Stimulated activated CD4-positive, alpha-beta T cell treated with anti-CD3 and anti-CD28 coated beads, Interleukin-12 subunit alpha, Interleukin-12 subunit beta, amount 100 ng/mL, for 4 hours (primary cell): ENCODE measurements at places on chromosomes 1 and 21.

DNA sequence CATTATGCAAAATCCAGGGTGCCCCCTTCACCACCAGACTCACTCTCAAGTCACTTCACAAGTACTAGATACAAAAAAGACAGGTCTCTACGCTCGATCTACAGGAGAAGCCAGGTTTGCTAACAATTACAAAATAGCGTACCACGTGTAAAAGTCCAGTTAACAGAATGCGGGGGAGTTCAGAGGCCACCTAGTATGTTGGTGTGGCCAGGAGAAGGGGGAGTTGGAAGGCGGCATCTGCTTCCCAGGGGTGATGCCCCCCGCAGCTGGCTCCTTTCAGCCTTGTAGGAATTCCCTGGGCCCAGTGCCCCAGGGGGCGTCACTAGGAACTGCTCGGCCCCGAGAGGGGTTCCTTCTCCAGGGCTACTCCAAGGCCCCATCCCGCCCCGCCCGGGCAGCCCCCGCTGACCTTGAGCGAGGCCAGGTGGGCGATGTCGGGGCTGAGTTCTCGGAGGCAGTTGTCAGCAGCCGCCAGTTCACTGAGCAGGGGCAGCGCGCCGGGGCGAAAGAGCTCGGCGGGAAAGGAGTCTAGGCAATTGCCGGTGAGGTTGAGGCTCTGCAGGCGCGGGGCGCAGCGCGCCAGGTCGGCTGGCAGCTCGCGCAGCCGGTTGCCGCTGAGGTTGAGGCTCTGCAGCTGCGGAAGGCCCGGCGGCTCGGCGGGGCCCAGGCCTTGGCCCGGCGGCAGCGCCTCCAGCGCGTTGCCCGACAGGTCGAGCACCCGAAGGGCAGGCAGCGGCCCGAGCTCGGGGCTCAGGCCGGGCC is 664 bp downstream of the LRRC47 start:
- no peak for DNase-seq

- DNase-seq, result no peak
These were observed 347.4 kb downstream of the SIPA1L2 start for GRCh38 chr1:232282498-232282897.

- peak; percentile 13 for DNase-seq
These were observed 326 bp downstream of the BRWD1 start for GRCh38 chr21:39313042-39313570.

- DNase-seq, result no peak
These were observed 12.5 kb downstream of the GPR137B start for GRCh38 chr1:236154671-236155398.

GRCh38 chr1:92934395-92935378 is 26.6 kb downstream of the DIPK1A start:
- no peak for DNase-seq

DNA sequence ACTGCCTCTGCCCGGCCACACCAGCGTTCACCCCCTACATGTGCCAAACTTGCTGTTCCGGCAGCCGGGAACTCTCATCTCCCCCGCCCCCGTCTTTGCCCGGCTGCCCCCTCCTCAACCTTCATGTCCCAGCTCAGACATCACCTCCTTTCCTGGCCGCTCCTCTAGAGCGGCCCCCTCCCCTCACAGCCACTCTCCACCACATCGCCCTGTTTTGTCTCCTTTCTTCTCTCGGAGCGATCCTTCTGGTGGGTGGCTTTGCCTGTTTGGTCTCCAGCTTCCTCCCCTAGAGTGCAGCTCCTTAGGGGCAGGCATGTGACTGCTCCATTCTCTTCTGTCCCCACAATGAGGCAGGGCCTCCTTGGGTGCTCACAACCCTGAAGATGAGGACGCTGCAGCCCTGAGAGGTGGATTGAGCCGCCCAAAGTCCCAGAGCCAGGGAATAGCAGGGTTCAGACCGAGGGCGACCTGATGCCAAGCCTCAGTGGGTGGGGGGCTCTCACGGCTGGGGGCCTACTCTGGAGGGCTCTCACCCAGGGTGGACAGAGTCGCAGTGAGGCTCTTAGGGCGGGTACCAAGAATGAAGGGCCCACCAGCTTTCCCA is 44.9 kb upstream of the ECE1 start:
- DNase-seq, result no peak

- no peak for DNase-seq
These were observed 593 bp upstream of the CD53 start for GRCh38 chr1:110872366-110872744.

DNA sequence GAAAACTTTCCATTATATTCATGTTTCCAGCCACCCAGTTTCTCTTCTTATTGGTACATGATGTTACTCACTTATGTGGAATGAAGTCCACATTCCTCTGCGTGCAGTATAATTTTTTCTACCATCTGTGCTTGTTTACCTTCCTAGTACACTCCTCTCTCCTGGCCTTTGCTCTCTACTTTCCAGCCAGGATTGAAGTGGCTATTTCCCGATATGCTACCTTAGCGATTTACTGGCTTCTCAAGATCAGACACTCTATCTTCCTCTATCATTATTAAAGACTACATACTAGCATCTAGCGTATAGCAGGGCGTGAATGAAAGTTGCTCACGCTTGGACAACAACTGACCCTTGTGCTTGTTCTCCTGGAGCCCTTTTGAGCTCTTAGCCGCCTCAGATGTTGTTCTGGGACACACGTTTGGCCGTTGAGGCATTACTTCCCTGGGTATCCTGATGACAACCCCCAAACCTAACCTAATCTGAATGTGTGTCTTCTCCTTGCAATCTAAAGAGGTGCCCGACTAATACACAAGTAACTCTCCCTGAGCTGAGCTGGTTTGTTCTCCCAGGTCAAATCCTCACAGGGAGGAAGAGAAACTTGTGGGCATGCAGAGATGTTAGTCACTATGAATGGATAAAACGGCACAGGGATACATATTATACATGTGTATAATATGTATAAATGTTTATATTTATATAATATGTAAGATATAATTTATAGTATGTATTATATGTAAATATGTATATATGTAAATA is 13.4 kb upstream of the MTARC2 start:
- DNase-seq, result no peak

DNA sequence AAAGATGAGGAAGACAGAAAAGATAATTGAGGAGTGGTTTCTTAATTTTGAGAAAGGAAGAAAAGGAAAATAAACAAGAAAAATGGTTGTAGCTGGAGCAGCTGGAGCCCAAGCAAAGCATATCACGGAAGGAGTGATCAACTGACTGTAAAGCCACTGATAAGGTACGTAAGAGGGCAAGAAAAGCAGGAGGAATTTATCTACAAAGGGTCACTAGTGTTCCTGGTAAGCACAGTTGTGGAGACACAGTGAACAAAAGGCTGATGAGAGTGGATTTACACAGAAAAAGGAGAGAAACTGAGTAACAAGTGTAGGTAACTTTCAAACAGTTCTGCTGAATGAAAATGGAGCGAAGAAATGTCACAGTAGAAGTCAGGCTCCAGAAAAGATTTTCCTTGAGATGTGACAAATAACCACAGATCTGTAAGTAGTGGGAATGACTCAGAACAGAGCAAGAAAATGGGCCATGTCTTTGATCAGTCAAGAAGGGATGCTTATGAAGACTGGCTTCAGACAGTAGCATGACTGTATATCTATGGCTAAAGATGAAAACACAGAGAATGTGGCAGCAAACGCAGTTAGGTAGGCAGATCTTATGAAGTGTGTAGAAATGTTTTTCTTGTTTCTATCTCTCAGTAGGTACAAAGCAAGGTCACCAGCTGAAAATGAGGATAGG is 45.6 kb upstream of the RBM34 start:
- no peak for DNase-seq

DNA sequence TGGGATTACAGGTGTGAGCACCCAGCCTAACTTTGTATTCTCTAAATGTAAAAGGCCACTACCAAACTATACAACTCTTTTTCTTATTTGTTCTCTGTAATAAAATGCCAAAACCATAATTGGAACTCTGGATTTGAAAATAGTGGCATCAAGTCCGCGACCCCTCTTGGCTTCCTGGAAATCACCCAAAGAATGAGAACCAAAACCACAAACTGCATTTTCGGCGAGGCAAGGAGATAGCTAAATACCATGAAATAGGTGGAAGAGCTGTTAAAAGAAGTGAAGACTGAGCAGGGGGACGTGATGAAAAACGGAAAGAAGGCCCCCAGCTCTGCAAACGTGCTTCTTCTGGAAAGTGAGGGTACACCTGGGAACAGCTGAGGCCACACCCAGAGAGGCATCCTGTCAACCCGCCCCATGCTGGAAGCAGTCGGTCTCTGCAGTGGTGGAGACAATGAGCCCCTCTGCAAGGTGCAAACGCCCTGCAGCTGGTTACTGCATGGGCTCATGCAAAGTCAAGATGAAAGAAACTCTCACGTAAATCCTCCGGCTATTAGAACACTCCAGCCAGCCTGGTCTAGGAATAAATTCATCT is 22.5 kb downstream of the VPS26C start:
- no peak for DNase-seq

GRCh38 chr1:34771573-34772371 is 9.2 kb upstream of the GJB3 start:
- DNase-seq, result no peak

DNA sequence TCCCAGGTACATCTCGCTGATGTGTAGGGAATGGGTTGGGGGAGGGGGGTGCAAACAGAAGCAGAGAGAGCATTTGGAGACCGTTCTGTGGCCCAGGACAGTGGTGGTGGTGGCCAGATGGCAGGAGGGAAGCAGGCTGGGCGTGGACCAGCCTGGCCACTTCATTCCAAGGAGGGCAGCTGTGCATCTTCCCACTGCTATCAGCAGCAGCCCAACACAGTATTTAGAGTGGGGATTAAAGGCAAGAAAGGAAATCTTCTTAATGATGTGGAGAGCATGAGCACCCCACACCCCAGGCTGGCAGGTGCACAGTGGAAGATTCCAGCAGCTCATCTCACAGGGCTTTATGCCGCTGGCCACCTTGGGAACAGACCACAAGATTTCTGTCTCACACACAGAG is 198.7 kb downstream of the NPHP4 start:
- DNase-seq, result no peak

- no peak for DNase-seq
These were observed 64.1 kb upstream of the WDR26 start for GRCh38 chr1:224498574-224499170.

DNA sequence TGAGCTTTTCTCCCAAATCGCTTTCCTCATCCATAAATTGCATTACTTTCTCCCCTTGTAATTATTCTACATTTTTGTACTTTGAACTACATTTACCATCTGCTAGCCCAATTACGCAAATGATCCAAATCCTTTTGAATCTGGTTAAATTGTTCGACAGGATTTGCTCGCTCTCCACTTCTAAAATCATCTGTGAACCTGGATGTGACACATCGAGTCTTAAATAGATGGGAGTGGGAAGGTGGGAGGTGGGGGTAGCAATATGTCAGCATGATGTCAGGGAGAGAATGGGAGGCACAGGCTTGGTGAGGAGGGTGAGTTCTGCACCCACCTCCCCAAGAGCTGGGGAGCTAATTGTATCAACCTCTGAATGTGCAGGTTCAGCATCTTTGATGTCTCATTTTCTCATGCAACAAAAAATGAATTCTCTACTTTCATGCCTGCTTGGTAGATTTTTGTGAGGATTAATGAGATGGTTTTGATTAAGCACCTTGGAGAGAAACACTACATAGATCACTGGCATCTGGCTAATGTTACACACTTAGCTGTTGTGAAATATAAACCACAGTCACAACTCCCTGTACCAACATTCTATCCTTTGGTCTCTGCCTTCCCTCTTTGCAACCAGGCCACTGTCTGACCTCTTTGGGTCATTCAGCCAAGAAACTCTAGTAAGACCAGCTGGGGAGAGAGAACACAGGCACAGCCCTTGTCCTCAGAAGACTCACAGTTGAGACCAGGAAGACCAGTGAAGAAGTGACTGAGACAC is 165.1 kb downstream of the DAB1 start:
- no peak for DNase-seq

DNA sequence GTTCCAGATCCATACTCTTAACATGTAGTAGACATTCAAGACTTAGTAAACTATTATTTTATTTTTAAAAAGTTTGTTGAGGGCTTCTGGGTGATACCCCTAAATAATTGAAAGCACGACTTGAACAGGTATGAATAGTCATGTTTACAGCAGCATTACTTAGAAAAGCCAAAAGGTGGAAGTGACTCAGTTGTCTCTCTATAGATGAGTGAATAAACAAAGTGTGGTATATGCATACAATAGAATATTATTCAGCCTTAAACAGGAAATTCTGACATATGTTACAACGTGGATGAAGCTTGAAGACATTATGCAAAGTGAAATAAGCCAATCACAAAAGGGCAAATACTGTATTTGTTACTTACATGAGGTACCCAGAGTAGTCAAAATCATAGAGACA is 26.5 kb downstream of the TSNAX start:
- DNase-seq, result no peak

- DNase-seq, result no peak
These were observed 54.9 kb upstream of the ATF3 start for GRCh38 chr1:212553676-212554075.

GRCh38 chr21:38863843-38864363 is 58.2 kb downstream of the ETS2 start:
- no peak for DNase-seq

GRCh38 chr1:221454096-221454495 is 287.8 kb downstream of the DUSP10 start:
- DNase-seq, result no peak

- no peak for DNase-seq
These were observed 23.5 kb downstream of the PEX14 start for GRCh38 chr1:10498231-10498630.

DNA sequence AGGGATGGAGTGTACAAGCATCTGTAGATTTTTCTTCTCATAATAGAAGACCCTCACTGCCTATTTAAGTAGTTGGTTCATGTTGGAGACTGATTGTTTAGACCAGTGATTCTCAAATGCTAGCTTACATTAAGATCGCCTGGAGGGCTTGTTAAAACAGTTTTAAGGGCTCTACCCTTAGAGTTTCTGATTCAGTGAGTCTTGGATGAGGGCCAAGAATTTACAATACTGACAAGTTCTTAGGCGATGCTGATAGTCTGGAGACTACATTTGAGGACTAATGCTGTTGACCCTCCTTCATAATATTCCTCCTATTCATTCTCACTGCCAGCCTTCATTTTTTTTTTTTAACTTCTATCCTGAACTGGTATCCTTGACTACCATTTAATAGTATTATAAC is 15.2 kb upstream of the AGO3 start:
- DNase-seq, result no peak

DNA sequence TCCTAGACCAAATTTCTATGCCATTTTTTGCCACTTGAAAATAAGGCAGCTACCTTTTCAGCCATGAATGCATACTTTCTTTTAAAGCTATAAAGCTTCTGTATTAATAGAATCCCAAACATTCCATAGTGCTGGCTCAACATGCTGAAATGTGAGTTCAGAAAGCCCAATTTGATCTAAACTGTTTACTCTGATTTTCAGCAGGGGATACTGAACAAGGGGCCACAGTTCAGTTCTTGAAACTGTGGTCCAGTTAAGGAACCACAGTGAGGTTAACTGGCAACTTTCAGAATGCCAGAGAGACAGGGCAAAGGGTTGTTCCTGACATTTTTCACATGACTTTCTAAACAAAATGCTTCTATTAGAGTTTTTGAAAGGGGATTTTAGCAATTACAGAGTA is 85.7 kb upstream of the COL11A1 start:
- DNase-seq, result no peak

DNA sequence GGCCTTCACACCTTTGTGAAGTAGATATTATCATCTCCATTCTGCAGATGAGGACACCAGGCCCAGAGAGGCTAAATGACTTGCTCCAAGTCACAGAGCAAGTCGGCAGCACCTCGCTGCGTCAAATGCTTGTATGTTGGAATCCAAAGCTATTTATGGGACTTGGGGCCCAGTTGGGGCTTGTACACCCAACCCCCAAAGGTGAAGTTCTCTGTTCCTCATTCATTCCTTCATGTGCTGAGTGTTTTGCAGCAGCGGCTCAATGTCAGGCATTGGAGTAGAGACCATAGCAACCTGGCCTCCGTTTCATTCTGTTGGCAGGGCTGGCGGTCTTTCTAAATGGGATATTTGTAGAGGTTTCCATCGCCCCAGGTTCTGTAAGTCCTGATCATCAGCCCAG is 113.4 kb upstream of the SLC25A33 start:
- no peak for DNase-seq
